Cortex of kidney (tissue), 1 donor: ENCODE measurements at places on chromosomes 5 and 9.

DNA sequence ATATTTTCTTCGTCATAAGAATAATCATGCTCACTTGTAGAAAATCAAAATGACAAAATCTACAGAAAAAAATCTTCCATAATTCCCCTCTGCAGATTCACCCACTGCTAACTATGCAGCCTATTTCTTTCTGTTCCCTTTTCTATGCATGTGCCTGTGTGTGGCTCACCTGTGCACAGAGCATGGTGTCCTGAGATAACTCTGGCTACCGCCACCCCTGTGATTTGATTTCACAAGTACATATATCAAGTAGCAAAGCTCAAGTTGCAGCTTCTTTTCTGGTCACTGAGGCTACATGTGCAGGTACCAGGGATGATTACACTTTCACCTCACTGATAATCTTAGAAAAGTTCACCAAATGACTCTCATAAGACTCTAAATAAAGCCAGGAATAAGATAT lies 18.4 kb upstream of the ISCA1 start:
- DNase-seq = no peak

DNA sequence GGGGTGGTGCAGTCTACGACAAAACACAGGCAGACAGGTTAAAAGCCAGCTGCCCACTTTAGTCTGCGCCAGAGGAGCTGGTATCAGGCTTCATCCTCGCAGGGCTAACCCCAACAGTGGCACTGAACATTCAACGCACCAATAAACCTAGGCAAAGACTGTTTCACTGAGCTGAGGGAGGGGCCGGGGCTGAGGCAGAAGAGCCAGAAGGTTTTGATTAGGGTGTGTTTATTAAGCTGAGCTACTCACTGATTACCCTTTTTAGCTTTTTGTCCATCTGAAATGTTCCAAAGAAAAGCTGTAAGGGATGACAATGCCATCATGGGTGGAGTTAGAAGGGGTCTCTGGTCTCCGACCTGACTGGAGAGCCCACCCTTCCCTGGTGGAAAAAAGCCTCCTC lies 1.4 kb downstream of the ZMYND19 start:
- no peak for DNase-seq

DNA sequence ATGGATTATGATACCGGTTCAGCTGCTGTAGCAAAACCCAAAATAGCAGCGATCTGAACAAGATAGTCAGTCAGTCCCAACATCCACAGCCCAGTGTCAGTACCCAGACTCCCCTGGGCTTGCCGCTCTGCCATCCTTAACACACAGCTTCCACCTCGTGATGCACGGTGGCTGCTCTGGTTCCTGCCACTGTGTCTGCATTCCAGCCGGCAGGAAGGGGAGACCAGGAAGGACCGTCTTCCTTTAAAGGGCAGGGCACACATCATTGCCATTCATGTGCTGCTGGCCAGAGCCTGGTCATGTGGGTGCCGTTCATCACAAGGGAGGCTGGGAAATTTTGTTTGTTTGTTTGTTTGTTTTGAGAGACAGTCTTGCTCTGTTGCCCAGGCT lies 131.0 kb upstream of the IER5L start:
- no peak for DNase-seq

DNA sequence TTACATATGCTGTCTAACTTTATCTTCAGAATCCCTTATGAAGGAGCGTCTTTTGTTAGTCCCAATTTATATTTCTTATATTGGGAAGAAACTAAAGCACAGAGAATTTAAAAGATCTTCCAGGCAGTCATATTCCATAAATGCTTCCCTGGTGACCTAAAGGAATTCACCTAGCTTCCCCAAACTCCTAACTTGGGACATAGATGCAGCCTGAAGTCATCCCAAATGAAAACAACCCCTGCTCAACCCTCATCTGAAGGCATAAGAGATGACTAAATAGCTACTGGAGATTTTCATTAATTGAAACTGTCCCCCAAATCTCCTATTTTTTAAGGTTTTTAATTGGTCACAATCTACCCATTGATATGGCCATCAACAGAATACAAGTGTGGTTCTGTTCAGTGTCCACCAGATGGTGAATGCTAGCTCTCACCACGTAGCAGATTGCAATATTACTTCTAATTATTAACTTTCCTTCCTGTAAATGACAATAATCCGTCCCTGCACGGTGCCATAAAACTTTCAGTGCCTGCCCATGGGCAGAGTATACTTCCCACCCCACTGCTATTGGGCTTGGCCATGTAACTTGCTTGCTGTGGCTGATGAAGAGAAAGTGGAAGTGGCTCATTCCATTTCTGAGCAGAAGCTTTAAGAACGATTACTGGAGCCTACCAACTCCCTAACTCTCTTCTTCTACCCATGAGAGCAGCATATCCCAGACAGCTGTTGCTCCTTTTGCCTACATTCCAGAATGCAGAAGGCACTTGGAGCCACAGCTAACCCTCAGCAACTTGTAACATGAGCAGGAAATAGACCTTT lies 18.7 kb downstream of the PRUNE2 start:
- no peak for DNase-seq

GRCh38 chr9:83006378-83006777 lies 56.6 kb downstream of the RASEF start:
- no peak for DNase-seq

DNA sequence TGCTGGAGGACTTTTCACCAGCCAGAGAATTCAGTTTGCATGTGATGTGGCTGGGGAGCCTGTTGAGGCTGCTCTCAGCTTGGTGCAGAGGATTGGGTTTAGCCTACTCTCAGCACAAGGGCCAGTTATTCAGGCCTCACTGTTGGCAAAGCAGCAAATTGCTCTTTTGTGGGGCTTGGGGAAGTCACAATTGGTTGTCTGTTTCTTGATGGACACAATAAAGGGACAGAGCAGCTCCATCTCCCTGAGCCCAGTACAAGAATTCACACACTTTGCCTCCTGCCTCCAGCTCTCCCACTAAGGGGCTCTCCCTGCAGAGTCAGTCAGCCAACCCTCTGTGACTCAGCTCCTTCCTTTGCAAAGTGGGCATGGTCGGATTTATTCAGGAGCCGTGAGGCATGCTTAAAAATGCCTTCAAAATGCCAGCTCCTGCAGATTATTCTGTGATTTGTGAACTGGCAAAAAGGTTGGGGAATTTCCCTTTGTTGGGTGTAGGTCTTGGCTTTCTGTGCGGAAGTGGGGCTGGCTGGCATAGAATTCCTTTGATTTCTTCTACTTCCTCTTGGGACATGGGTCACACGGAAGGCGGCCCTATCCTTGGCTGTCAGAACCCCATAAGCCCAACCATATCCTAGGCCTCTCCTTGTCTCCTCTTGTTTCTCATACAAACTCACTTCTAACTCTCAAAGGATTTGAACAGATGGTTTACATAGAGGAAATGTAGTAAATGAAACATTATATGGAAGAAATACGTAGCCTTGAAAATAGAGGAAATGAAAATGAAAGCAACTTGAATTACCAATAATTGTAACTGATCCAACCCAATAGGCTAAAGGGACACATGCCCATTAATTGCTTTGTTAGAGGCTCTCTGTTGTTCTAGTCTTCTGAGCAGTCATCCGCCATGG lies 118.7 kb upstream of the CD180 start:
- DNase-seq = no peak

GRCh38 chr5:108380531-108381349 lies 1.2 kb downstream of the FBXL17 start:
- DNase-seq = no peak

DNA sequence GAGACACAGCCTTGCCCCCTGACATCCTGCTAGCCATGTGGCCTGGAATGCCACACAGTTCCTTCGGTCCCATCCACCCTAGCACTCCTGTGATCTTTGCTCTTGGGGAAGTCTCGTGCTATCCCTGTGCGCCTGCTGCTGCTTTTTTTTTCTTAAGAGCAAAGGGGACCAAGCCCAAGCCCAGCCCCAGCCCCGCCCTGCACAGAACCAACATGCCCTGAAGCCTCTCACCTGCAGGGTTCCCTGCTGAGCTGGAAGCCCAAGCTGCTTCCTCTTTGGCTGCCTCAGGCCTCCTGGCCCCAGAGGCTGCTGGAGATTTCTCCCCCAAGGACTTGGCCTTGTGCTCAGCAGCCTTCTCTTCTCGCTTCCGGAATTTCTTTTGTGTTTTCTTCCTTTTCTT lies 1.8 kb downstream of the SURF6 start:
- no peak for DNase-seq

DNA sequence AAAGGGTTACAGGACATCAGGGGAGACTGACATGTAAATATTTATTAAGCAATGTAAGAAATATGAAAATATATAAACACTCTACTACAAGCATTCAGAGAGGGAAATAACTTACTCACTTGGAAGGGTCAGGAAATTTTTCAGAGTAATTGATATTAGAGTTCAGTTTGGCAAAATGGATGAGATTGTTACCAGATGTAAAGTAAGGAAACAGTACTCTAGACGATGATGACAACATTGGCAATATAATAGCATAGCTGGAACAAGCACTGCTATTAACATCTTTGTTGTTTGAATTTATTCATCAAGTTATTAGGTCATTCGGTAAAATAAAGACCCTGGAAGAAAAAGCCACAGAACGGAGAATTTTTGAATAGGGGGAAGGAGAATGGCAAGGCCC lies 49.1 kb downstream of the GNA14 start:
- DNase-seq = no peak

GRCh38 chr9:76528642-76529190 lies 69.7 kb downstream of the GCNT1 start:
- no peak for DNase-seq

DNA sequence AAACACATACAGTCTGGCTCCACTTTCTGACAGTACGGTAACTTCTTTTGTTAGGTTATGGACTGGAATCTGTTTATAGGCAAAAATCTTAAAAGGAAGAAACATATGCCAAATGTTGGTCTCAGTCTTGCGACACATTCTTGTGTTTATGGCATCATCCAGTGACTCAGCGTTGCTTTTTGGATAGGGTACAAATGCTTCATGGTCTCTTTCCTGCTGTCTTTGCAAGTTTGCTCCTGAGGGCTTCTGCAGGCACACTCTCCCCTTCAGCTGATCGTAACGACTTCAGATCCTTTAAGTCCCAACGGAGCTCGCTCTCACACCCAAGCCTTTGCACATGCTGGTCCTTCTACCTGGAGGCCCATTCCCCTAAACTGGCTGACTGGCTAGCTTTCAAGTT lies 23.6 kb upstream of the TNFSF8 start:
- no peak for DNase-seq

- no peak for DNase-seq
Observed at GRCh38 chr9:130549093-130549735, 30.2 kb upstream of the FUBP3 start.

- no peak for DNase-seq
Observed at GRCh38 chr9:121050128-121050988, at the start of gene C5. Gene C5, minus strand, starts transcription at chr9:121050275. Its CDS starts 29 bp downstream, at chr9:121050246.

DNA sequence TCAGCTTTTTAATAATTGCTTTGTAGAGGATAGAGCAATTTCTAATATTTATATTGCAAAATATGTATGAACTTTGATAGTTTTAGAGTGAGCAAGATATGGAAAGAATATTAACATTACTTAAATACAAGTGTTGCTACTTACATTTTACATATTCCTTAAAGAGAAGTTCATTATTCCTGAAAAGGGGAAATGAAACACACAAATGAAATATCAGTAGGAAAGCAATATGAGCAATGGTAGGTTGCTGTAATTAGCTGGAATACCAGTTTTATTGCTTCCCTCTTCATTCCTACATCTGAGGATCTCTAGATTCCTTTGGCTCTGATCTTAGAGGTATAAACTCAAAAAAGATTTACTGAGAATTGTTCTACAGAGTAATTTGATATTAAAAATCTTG lies 414.1 kb downstream of the FAM170A start:
- DNase-seq = no peak

DNA sequence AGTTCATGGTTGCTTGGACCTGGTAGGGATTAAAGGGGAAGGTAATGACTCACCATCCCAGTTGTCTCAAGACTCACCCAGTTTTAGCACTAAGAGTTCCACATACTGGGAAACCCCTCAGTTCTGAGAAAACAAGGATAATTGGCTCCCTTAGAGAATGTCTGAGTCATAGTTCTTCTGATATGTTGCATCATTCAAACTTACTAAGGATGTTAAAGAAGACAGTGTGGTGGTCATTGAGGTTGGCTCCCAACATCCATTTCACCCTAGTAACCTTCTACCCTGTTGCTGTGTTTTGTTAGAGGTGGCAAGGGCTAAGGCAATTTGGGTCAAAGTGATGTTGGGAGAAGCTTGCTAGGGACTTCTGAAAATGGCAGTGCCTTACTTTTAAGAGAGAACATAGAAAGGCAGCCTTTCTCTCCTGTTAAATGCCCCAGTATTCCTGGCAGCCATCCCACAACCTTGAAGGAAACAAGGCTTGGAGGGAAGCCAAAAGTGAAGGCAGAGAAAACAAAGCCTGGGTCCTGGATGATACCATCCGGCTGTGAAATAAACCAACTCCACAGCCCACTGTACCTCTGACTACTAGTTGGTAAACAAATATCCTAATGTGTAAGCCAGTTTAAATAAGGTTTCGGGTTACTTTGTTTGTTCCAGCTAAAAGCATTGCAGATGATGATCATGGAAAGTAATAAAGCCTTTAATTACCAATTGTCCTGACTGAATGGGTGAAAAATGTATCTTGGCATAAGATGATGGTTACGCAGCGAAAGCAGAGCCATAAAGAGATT lies 80.4 kb upstream of the ADAMTSL1 start:
- DNase-seq = no peak

DNA sequence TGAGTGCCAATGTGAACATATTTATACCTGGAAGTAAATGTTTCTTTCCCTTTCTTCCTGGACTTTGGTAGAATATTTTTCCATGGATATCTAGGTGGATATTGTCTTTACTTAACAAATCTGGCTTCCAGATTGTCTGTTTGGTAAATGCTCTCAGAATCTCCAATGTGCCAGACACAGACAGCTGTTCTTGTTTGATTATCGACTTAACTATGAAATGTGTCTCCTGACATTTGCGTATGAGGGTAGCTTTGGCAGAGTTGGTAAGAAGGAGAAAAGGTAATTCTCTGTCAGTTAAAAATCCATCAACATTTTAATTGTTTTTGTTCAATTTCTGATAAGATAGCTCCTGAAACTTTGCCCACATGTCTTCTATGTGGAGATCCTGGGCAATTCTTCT lies 196.4 kb upstream of the NUDT12 start:
- no peak for DNase-seq

DNA sequence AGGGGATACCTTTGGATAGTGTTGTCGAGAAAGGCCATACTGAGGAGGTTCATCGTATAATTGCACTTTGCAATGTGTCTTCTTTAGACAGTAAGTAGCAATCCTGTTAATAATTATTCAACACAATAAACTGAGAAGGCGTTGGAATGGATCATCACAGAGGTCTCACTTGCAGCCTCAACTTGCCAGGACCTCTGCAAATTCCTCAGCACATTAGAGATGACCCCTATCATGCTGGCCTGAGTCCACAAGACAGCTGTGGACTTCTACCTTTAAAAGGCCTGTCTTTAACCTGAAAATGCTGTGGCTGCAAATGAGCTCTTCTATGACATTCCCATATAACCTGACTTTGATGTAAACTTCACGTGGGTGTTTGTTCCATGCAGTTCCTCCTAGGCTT lies 14.1 kb downstream of the SH3TC2 start:
- no peak for DNase-seq

DNA sequence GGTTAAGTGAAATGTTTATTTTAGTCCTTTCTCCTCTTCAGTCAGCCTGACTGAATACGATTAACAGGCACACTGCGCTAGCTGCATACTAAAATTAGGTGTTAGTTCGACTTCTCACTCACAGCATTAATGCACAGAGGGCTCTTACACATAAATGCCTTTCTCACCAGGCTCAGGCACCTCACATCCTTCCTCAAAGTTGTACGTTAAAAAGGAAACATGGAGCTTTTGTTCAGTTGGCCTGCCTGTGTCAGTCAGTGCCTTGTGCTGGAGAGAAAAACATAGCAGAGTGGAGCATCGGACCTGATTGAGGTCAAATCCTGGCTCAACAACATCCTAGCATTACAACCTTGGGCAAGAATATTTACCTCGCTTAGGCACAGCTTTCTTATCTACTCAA lies 236.0 kb upstream of the ZNF462 start:
- DNase-seq = no peak
